ENCODE measurements at places on chromosomes 4 and X. TPM values are rescaled to one million over a fixed set of nuclear protein-coding genes. Genes with fewer than 3 reads are reported as not detected.

HTN3 gene
- not detected for total RNA-seq

GPR78 gene
- total RNA-seq: 0.17 TPM

MID1IP1 gene
- 44.9 TPM for total RNA-seq

RTL9 gene
- total RNA-seq: 1.8 TPM

KLKB1 gene
- total RNA-seq: 0.29 TPM

ASB11 gene
- not detected for total RNA-seq

DNA sequence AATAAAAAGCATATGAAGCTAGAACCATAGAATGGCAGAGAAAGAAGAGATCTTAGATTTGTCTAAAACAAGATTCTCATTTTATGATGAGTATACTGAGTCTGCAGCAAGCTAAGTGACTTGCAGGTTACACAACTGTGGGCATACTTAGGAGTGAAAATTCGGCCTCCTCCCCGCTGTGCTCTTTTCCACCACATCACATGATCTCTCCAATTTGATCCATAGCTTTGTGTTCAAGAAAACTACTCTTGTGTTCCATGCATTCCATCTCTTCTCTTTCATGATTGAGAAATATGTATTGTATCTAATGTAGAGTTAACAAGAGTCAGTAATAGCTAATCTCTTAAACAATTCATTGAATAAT, 234.3 kb downstream of the SCFD2 start:
- H3K27me3 ChIP-seq: no peaks in the 10 kb centered on the region
- H3K4me1 ChIP-seq: no peaks in the 10 kb centered on the region
- no peak for DNase-seq
- H3K27ac ChIP-seq: no peak overlapping the region

GRCh38 chrX:134929808-134930207, 61.0 kb upstream of the SMIM10 start:
- no peaks in the 10 kb centered on the region for H3K36me3 ChIP-seq
- no peak for DNase-seq
- no peak overlapping the region for H3K27ac ChIP-seq
- no peaks in the 10 kb centered on the region for H3K4me1 ChIP-seq

- peak overlapping the region; percentile 92 for H3K4me3 ChIP-seq
- H3K36me3 ChIP-seq: no peaks in the 10 kb centered on the region
- H3K4me1 ChIP-seq: peaks cover 14% of the 10 kb centered on the region
- peak overlapping the region; percentile 84 for H3K27ac ChIP-seq
- DNase-seq: peak; percentile 31
Measured at GRCh38 chrX:6227453-6227835, 1.2 kb downstream of the NLGN4X start.

- H3K4me1 ChIP-seq: no peaks in the 10 kb centered on the region
- H3K4me3 ChIP-seq: no peak overlapping the region
- no peak for DNase-seq
- H3K27ac ChIP-seq: no peak overlapping the region
- no peaks in the 10 kb centered on the region for H3K36me3 ChIP-seq
- H3K27me3 ChIP-seq: no peaks in the 10 kb centered on the region
Measured at GRCh38 chrX:7262551-7262950, 114.6 kb upstream of the PUDP start.

DNA sequence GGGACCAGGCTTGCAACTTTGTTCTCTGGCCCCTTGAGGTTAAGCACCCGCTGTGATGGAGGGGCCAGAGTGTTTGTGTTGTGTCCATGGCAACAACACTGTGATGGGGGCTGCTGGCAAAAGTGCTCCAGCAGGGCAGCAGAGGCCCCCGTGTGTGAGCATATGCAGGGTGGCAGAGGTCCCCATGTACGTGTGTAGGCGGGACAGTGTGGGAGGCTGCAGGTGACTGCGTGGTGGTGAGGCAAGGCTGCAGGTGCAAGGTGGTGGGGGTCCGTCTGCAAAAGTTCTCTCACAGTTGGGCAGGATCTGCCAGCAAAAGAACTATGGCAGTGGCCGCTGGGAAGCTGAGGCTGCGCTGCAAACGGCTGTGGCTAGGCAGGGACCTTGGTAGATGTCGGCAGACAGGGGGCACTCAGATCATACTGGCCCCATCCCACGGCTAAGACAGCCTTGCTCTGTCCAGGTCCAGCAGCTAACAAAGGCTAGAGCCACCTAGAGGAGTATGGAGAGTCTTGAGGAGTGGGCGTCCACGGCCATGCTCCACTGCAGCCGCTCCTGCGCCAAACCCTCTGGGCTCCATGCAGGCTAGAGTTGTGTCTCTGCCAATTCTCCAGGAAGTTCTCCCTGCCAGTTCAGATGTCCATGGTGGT, 46.8 kb upstream of the PASD1 start:
- H3K4me3 ChIP-seq: no peak overlapping the region
- H3K4me1 ChIP-seq: no peaks in the 10 kb centered on the region
- no peaks in the 10 kb centered on the region for H3K27me3 ChIP-seq
- H3K27ac ChIP-seq: no peak overlapping the region
- no peak for DNase-seq

DNA sequence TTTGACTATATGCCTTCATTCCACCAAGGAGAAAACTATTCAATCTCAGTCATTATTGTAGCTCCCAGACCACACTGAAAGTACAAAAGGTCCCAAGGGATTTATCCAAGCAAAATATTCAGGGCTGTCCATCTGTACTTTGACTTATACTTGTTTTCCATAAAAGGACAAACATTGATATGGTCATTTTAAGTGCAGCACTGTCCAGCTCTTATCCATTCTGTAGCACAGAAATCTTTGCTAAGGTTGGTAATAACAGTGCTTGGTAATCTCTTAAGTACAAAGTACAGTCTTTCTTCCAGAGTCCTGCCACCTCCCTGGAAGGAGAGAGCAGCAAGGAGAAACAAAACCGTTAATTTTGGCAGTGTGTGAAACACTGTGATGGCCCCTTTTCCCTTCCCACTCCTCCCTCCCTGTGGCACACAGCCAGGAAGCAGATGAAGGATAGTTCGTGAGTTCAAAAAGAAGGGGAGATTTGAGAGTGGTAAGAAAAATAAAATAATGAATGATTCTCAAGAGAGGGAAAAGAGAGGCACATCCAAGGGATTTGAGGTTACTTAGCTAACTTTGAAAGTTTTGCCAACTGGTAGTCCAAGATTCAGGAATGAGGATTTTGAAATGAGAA, 6.8 kb upstream of the CXCL2 start:
- no peaks in the 10 kb centered on the region for H3K36me3 ChIP-seq
- no peaks in the 10 kb centered on the region for H3K27me3 ChIP-seq
- peaks cover 6% of the 10 kb centered on the region for H3K4me1 ChIP-seq
- DNase-seq: no peak

- H3K27me3 ChIP-seq: peaks cover 5% of the 10 kb centered on the region
- no peak overlapping the region for H3K27ac ChIP-seq
- peaks cover 30% of the 10 kb centered on the region for H3K36me3 ChIP-seq
- H3K4me3 ChIP-seq: no peak overlapping the region
- no peak for DNase-seq
Measured at GRCh38 chr4:7552466-7552865, 117.7 kb upstream of the PSAPL1 start.

GRCh38 chrX:13254076-13254785, 65.6 kb downstream of the ATXN3L start:
- H3K4me1 ChIP-seq: no peaks in the 10 kb centered on the region
- H3K4me3 ChIP-seq: no peak overlapping the region
- H3K27me3 ChIP-seq: no peaks in the 10 kb centered on the region
- H3K27ac ChIP-seq: no peak overlapping the region

DNA sequence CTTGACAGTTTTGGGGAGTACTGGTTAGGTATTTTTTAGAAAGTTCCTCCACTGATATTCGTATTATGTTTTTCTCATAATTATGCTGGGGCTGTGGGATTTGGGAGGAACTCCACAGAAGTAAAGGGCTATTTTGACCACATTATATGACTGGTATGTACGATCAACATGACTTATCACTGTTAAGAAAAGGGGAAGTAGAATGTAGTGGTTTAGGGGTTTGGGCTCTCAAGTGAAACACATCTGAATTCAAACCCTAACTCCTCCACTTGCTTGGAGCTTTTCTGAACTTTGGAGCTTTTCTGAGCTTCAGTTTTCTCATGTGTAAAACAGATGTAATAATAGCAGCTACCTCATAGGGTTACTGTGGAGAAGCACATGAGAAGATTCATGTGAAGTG, 96.4 kb upstream of the C1GALT1C1 start:
- no peaks in the 10 kb centered on the region for H3K4me1 ChIP-seq
- no peaks in the 10 kb centered on the region for H3K27me3 ChIP-seq
- H3K27ac ChIP-seq: no peak overlapping the region
- no peak overlapping the region for H3K4me3 ChIP-seq

- H3K36me3 ChIP-seq: peaks cover 4% of the 10 kb centered on the region
- H3K27ac ChIP-seq: no peak overlapping the region
- no peaks in the 10 kb centered on the region for H3K27me3 ChIP-seq
- no peak for DNase-seq
- H3K4me3 ChIP-seq: no peak overlapping the region
Measured at GRCh38 chr4:55338486-55338885, 7.6 kb upstream of the SRD5A3 start.

DNA sequence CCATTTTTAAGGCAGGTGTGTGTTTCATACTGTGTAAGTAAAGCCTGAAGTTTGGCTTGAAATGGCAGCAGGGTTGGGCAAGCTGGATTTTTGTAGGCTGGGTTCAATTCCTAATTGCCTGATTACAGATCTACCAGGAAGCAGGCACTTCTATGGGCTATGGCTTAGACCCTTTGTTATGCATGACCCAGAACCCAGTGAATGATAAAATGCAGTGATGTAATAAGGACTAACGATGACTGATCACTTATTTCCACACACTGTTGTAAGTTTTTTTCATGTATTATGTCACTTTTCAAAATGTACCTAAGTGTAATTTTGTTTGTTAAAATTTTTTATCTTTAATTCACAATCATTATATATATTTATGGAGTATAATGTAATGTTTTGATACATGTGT, 8.6 kb downstream of the LANCL3 start:
- no peak for DNase-seq
- H3K4me1 ChIP-seq: no peaks in the 10 kb centered on the region
- no peak overlapping the region for H3K4me3 ChIP-seq
- no peaks in the 10 kb centered on the region for H3K36me3 ChIP-seq
- H3K27ac ChIP-seq: no peak overlapping the region
- peaks cover 2% of the 10 kb centered on the region for H3K27me3 ChIP-seq

DNA sequence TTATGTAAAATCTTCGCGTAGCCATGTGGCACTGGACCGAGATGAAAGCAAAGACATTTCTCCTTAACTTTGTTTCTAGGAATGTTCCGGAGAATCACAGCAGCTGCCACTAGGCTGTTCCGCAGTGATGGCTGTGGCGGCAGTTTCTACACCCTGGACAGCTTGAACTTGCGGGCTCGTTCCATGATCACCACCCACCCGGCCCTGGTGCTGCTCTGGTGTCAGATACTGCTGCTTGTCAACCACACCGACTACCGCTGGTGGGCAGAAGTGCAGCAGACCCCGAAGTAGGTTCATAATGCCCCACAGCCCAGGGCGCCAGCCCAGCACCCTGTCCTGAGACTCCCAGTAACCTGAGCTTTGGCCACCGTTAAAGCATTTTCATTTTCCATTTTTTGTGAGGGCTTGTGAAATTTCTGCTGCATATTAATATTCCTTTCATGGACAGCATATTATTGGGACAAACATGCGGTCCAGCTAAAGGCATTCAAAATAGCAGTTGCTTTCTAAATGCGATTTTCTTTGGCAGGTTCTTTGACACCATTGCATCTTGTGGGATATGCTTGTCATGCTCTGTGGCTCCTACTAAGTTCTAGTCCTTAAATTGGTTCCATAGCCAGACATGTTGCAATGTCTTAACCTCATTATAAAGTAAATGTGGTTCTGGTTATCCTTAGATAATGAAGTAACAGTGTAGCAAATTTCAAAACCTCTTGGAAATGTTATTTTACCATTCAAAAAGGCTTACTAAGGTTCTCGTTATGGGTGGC, 49.1 kb upstream of the MSANTD1 start:
- H3K27me3 ChIP-seq: peaks cover 3% of the 10 kb centered on the region
- H3K4me3 ChIP-seq: no peak overlapping the region
- H3K36me3 ChIP-seq: no peaks in the 10 kb centered on the region
- no peak for DNase-seq

- H3K27me3 ChIP-seq: peaks cover 4% of the 10 kb centered on the region
- peak overlapping the region; percentile 15 for H3K4me3 ChIP-seq
- H3K4me1 ChIP-seq: peaks cover 26% of the 10 kb centered on the region
Measured at GRCh38 chr4:86961116-86961515, 26.3 kb downstream of the AFF1 start.

- DNase-seq: no peak
- no peak overlapping the region for H3K4me3 ChIP-seq
- H3K4me1 ChIP-seq: no peaks in the 10 kb centered on the region
- no peaks in the 10 kb centered on the region for H3K36me3 ChIP-seq
Measured at GRCh38 chr4:101022151-101023024, 324.9 kb downstream of the PPP3CA start.

DNA sequence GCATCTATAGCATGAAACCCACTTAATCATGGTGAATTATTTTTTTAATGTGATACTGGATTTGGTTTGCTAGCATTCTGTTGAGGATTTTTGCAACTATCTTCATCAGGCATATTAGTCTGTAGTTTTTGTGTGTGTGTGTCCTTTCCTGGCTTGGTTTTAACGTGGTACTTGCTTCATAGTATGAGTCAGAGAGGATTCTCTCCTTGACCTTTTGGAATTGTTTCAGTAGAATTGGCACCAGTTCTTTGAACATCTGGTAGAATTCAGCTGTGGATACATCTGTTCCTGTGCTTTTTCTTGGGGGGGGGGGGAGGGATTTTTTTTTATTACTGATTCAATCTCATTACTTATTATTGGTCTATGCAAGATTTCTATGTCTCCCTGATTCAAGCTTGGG, 232.0 kb upstream of the KLF8 start:
- no peak for DNase-seq
- peaks cover 4% of the 10 kb centered on the region for H3K27me3 ChIP-seq
- no peaks in the 10 kb centered on the region for H3K36me3 ChIP-seq
- no peaks in the 10 kb centered on the region for H3K4me1 ChIP-seq
- no peak overlapping the region for H3K27ac ChIP-seq
- no peak overlapping the region for H3K4me3 ChIP-seq
